Motor neuron (in vitro differentiated cells): ENCODE measurements at places on chromosomes 3 and 15.

GRCh38 chr15:63701365-63701764 is 104.2 kb downstream of the FBXL22 start:
- ATAC-seq = no peak

DNA sequence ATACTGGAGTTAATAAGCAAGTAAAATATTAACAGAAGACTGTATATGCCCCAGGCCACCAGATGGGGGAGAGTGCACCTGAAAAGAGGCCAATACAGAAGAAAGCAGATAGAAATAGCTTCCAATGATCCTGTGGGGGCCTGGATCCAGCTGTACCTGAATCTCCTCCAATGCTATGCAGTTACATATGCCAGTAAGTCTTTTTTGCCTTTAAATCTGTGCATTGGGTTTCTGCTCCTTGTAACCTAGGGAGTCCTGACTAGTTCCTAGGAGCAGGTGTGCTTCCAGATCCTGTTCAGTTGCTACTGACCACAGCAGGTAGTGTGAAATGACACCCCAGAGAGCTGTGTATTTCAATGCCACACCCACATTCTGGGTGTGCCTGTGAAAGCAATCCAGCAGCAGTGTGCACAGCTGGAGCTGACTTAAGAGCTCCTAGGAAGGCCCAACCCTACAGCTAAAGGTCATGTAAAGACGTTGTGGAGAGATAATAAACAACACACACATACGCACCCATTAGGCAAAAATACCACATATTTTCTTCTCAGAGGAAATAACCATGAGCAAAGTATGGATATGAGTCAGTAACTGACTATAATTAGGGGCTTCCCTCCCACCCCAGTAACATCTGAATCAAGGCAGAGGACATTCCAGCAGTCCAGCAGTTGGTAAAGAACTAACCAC is 62.2 kb upstream of the AKAP13 start:
- no peak for ATAC-seq

- ATAC-seq = no peak
Observed at GRCh38 chr15:75721923-75722870, 9.5 kb upstream of the CSPG4 start.

- ATAC-seq = no peak
Observed at GRCh38 chr3:192449036-192449435, 278.3 kb downstream of the FGF12 start.

DNA sequence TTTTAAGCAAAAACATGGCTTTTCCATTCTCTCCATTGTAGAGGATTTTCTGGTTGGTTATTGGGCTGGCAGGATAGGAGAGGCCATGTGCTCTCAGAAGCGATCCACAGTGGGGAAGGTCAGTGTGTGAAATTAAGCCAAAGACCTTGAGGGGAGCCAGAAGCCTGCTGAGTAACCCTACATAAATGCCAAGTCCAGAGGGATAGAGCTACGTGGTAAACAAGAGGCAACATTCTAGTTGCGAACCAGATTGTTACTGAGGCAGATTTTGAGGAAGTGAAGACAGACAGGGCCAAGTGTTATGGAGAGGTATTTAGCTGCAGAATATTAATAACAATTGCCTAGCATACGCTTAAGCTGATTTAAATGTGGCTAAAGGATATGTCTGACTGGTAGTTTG is 592.8 kb upstream of the GBE1 start:
- no peak for ATAC-seq

DNA sequence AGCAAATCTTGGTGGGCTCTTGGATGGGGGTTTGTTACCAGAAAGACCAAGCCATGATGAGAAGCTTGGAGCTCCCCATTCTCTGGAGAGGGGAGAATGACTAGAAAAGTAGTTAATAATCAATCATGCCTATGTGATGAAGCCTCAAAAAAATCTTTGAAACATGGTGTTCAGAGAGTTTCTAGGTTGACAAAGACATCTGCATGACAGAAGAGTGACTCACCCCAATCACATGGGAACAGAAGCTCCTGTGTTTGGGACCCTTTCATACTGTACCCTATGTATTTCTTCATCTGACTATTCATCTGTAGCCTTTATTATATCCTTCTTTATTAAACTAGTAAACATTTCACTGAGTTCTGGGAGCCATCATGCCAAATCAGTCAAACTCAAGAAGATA is 87.4 kb downstream of the BCHE start:
- no peak for ATAC-seq

DNA sequence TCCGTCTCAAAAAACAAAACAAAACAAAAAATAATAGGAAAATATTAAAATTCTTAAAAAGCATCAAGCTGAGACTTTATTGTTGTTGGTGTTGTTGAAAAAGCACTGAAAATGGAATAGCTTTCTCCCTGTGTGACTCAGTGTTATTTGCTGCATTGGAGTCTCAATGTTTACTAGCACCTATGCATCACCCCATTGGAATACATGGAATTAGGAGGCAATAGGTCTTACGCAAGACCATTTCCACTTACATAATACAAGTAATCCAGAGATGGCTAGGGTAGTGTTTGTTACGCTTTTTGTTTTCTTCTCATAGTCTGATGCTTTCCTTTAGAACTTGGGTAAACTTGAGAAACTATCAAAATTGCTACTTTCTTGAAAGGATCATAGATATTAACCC is 15.2 kb downstream of the GXYLT2 start:
- ATAC-seq = no peak

GRCh38 chr3:191634902-191635301 is 173.9 kb downstream of the PYDC2 start:
- ATAC-seq = no peak

DNA sequence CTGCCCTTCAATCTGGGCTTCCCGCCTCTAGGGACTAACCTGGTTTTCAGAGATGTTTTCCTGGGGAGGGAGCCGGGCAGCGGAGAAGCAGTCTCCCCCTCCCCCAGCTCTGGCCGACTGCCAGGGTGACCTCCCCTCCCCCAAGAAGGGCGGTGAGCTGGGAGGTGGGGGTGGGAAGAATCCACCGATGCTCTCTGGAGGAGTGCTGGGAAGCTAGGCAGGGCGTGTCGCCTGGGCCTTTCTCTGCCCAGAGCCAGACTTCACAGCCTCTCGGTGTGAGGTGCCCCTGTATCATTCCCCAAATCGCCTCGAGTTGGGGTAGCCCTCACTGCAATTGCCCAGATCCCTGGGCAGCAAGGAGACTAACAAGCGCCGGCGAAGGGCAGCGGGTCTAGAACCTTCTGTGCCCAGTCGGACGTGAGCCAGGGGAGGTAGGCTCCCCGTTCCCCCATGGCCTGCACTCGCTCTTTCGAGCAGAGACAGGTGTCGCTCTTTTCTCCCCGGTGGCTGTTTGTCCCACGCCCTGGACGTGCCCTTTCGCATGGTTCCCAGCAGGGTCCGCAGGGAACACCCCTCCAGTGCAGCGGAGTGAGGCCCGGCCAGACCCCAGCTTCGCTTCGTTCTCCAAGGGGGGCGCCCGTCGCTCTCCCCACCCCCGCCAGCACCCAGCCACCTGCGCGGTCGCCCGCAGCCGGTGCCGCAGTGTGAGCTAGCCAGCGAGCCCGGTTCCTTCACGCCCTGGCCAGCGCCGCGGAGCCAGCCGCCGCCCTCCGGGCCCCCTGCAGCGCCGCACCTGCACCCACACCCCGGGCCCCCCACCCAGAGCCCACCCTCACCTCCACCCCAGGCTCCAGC is 1.1 kb downstream of the RAB6B start:
- ATAC-seq = peak; percentile 56

DNA sequence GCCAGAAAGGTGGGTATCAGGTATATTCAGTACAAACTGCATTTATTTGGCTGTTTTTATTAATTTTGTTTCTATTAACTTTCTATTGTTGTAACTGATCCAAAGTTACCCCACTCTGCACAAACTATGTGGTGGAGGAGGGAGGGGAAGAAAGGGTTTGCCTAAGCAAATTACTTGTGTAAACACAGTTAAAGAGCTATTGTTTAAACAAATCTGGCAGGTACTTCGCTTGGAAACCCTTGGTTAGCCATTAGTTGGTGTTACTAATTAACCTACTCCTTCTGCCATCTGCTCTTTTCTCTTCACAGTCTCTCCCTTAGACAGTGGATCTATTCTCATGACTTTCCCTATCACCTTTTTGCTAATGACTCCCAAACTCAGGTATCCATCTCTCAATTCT is 328.4 kb upstream of the NECTIN3 start:
- no peak for ATAC-seq

GRCh38 chr15:68217341-68217740 is 12.2 kb downstream of the CLN6 start:
- ATAC-seq = no peak

DNA sequence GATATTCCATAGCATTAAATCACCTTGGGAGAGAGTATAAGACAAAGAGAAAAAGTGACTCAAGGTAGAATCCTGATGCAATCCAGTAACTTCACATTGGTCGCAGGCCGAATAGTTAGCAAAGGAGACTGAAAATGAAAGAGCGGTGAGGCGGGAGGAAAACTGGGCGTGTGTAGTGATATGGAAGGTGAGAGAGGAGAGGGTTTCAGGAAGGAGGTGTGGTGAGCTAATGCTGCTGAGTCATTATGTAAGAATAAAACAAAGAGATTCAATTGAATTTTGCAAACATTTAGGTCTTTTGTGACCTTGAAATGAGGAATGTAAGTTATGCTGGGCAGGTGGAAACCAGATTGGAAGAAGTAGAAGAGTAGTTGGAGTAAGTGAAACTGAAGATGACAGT is 235.3 kb downstream of the C3orf38 start:
- no peak for ATAC-seq

DNA sequence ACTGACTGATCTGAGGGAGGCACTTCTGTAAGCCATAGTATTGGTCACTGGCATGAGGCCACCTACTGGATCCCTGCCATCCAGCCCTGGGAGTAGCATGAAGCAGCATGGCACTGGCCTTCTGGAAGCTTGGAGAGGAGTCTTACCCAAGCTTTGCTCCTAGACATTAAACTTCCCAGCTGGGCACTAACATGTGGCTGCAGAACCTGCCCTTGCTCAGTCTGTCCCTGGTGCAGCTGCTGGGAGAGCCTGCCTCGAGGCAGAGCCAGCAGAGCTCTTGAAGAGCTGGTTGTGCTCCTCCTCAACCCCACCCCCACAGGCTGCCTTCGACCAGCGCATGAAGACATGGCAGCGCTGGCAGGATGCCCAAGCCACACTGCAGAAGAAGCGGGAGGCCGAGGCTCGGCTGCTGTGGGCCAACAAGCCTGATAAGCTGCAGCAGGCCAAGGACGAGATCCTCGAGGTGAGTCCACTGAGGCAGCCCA is 17.1 kb upstream of the SNX22 start:
- peak; percentile 12 for ATAC-seq

GRCh38 chr3:129399145-129399894 is 29.1 kb downstream of the EFCAB12 start:
- ATAC-seq = peak; percentile 80

DNA sequence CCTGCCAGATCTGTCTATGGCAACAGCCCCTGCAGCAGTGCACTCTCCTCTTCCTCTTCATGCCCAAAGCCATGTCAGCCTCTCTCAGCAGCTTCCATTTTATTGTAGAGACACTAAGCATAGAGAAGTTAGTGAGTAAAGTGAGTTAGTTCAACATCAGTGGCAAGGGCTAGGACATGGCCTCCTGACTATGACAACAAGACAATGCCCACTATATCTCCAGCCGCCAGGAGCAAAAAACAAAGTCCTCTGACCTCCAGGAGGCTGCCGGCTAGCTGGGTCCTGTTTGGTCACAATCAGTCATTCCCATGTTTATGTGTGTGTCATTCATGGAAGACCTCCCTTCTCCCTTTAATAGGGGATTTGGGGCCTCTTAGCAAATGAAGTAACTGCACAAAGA is 14.9 kb downstream of the NR1I2 start:
- no peak for ATAC-seq

DNA sequence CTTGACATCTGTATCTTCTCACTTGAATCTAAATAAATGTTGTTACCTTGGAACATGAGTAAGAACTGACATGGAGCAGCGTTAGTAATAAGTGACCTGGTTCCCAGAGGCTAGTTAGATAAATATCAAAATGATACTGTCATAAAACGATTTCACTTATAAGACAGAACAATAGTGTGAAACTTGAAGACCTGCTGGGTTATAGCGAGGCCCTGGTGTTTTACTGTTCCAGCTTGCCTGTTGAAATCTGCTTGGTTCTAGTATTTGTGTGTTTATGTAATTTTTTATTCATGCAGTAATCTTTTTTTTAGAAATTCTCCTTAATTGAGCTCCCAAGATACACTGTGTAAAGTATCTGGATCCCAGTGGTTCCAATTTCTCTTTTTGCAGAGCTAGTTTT is 129.4 kb downstream of the CACNA2D3 start:
- ATAC-seq = no peak

DNA sequence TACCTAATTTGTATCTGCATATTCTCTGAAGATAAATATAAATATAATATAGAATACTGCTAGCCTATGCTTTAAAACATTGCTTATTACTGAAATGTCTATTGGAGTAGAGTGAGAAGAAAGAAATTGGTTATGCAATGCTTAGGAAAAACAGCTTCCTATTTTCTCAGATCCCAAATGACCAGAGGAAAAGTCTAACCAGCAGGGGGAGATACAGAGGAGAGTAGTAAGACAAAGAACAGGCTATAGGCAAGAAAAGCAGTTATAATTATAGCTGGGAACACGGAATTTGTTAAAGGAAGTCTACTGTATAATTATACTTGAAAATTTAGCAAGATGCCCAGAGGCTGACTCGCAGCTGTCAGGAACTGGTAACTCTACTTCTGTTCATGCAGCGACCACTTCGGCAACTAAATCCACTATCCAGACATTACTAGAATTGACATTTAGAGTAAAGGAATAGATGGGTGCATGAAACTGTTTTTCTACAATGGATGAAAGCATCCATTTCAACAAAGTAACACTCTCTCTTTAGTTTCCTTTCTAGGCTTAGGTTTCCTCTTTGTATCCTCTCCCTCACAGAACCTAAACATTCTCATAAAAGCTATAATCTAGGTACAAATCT is 97.2 kb downstream of the TBC1D5 start:
- ATAC-seq = no peak

DNA sequence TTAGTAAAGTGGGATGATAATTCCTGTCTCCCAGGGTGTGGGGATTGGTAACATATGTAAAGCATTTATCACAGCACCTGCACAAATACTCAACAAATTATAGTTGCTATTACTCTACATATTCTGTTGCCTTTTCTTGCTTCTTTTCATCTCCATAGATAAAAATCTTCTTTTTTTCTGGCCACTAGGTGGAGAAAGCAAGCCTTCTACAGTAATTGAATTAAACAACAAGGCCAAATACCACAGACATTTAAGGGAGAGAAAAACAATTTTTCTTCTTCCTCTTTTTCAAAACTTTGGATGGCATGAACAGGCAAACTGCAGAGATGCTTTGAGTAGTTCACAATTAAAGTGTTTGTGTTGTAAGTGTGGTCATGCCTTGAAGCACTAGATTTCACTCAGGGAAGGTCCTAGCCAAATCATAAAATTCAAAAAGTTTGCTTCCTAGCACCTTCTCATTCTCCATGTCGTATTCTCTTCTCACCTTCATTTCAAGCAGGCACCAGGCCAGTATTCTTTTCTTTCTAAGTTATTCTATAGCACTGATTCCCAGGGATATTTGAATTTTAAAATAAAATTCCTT is 493.4 kb upstream of the TGFBR2 start:
- ATAC-seq = no peak

GRCh38 chr15:101407439-101407838 is 82.1 kb downstream of the PCSK6 start:
- ATAC-seq = no peak

GRCh38 chr3:4375911-4376310 is 72.7 kb downstream of the SETMAR start:
- ATAC-seq = no peak
